ENCODE measurements at places on chromosomes 5 and 9.

DNA sequence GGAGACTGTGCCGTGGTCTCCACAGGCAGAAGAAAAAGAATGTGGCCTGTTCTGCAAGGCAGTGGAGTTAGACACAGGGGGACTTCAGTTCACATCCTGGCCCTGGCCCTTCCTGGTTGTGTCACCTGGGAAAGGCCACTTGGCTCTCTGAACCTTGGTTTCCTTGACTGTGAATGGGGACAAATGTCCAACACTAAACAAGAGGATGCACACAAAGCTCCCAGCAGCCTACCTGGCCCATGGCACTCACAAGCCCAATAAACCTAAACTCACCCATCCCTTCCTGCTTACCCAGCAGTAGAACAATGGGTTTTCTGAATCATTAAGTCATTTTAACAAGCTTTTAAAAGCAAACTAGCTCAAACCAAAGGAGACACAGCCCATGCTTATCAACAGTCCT is 103.9 kb downstream of the FRMD3 start:
- DNase-seq: no peak
- H3K4me1 ChIP-seq: peaks cover 19% of the 10 kb centered on the region
- H3K27ac ChIP-seq: no peak overlapping the region
- H3K36me3 ChIP-seq: no peaks in the 10 kb centered on the region
- no peaks in the 10 kb centered on the region for H3K27me3 ChIP-seq

- H3K4me1 ChIP-seq: peaks cover 17% of the 10 kb centered on the region
- no peak overlapping the region for H3K27ac ChIP-seq
- no peaks in the 10 kb centered on the region for H3K36me3 ChIP-seq
- H3K27me3 ChIP-seq: peaks cover 3% of the 10 kb centered on the region
- DNase-seq: no peak
Observed at GRCh38 chr5:143101121-143101520, 302.4 kb downstream of the NR3C1 start.

GRCh38 chr5:151093476-151093889 is 12.6 kb upstream of the TNIP1 start:
- peak overlapping the region; percentile 52 for H3K27ac ChIP-seq
- H3K36me3 ChIP-seq: no peaks in the 10 kb centered on the region
- H3K4me1 ChIP-seq: peaks cover 51% of the 10 kb centered on the region

DNA sequence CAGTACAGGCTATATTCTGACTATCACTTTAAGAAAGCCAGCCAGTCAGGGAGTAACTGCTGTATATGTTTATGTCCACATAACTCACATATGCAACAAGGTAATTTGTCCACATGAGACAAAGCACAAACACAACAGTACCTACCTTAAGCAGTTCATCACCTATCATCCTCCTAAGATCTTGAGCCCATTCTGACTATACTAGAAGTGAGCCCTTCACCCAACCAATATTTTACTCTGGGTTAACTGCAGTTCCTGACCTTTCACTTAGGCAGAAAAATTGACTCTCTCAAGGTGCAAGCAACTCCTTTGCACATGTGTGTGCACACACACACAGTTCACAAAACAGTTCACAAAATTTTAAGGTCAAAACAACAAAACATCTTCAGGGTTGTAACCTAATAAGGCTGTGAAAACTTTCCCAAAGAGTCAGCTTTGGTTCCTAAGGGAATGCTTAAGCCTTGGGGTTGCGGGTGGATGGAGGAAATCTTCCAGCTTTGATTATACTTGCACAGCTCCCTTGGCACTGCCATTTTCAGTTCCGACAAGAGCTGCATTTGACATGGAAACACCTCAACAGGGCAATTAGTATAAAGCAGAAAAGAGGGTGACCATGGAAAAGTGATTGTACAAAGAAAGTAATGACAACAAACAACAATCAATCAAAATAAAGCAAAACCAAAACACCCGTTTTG is 215.3 kb downstream of the NFIB start:
- H3K27ac ChIP-seq: peak overlapping the region; percentile 90
- peaks cover 73% of the 10 kb centered on the region for H3K4me1 ChIP-seq
- H3K4me3 ChIP-seq: peak overlapping the region; percentile 47
- no peaks in the 10 kb centered on the region for H3K36me3 ChIP-seq
- H3K27me3 ChIP-seq: peaks cover 3% of the 10 kb centered on the region
- DNase-seq: no peak

DNA sequence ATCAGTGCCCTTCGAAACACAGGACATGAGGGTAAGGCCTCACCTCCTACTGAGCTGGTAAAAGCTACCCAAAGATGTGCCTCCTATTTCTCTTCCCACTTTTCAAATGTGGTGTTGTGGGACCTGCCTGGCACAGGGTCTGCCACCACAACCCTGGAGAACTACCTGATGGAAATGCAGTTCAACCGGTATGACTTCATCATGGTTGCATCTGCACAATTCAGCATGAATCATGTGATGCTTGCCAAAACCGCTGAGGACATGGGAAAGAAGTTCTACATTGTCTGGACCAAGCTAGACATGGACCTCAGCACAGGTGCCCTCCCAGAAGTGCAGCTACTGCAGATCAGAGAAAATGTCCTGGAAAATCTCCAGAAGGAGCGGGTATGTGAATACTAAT is 1.9 kb downstream of the IRGM start:
- no peaks in the 10 kb centered on the region for H3K36me3 ChIP-seq
- DNase-seq: no peak
- H3K27me3 ChIP-seq: peaks cover 24% of the 10 kb centered on the region
